Stimulated activated CD8-positive, alpha-beta memory T cell treated with anti-CD3 and anti-CD28 coated beads, Interleukin-15, amount 100 ng/mL, for 48 hours (primary cell): ENCODE measurements at places on chromosomes 6 and 20.

GRCh38 chr6:4961322-4962168, 42.3 kb downstream of the RPP40 start:
- DNase-seq: no peak

DNA sequence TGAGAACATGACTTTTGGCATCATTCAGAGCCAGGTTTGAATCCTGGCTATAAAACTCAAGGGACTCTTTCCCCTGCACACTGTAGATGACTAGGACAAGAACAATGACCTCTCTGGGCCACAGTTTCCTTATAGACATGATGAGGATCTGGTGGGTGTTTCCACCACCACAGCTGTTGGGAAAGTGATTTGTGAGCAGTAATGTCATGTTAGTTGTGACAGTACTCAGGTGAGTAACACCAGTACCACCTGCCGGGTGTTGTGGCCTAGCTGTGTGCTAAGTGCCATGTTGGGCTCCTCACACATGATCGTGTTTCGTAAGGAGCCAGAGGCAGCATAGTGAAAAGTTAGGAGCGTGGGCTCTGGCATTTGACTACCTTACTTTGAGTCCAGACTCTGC, 24.1 kb downstream of the HM13 start:
- DNase-seq: no peak

- no peak for DNase-seq
Measured at GRCh38 chr6:169909113-169909512, 157.7 kb downstream of the ERMARD start.

DNA sequence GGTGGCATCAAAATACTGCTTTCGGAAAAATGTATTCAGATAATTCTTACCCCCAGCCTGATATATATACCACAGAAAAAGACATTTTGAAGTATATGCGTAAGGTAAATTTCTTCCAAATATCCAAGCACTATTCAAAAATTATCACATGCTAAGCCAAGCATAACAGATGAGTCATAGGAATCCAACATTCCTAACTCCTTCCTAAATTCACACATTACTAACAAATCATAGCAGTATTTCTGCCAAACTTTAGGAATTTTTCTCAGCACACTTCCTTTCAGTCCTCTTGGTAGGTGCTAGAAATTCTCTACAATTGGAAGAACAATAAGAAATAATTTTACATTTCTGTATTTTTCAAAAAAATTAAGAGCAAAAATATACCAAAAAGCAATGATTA, 417.5 kb downstream of the EYS start:
- no peak for DNase-seq

DNA sequence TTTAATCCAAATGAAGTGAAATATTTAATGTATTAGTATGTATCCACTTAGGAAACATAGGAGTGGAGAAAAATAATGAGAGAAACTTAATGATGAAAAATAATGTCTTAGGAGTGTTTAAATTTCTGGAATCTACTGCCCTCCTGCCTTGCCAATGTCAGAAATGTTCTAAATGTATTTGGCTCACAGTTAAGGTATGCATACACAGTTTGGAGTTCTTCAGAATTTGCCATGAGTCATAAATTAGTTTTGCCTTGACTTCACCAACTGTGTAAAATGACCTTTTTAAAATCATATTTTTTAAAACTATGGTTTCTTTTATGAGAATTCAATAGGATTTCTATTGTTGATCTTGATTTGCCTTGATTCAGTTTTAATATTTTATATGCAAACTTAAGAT, 191.7 kb upstream of the HSF2 start:
- no peak for DNase-seq

DNA sequence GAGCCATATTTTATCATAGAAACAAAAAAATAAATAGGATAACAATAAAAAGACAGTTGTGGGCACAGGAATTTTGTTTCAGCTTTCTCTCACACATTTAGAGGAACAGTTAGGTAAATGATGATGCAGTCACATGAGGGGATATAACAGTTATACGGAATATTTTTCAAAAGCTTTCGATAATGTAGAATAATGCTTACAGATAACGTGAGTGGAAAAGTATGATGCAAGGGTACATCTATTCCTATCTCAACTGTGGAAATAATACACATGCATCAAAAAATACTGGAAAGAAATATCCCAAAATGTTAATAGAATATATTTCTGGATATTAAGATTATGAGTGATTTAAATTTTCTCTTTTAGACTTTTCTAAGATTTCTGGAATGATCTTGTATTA, 114.0 kb downstream of the AFG1L start:
- no peak for DNase-seq

DNA sequence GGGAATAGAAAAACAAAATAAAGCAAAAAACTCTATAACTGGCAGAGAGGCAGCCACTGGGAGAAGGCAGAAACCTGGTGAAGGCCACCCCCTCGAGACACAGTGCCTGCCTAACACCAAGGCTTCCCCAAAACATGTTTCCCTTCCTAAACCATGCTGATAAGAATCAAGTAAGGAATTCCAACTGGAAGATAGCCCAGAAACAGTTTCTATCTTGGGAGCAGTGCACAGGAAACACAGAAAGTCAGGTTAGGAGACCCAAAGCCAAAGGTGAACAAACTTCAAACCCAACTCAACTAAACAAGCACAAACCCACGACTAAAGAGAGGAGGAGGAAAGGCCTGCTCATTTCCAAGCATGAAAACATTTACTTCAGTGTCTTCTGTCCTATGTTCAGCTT, 433.7 kb upstream of the RGS17 start:
- no peak for DNase-seq

DNA sequence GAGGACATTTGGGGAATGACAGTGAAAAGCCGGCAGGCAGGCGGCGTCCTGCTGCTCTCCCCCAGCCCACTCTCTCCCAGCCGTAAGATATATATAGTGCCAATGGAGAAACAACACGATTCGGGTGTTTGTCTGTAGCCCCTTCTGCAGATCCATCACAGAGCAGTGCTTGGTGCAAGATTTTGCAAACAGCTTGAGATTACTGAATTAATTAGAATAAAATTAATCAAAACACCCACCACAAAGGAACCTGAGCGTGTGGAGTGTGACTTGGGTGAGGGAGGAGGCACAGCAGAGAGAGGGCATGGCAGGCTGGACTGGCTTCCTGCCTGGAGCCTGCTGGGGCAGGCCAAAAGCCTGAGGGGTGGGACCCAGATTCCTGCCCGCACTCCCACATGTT, 28.8 kb upstream of the CCDC167 start:
- DNase-seq: no peak

- no peak for DNase-seq
Measured at GRCh38 chr6:115729036-115729435, 331.7 kb downstream of the FRK start.

GRCh38 chr6:121890307-121890910, 455.0 kb downstream of the GJA1 start:
- DNase-seq: no peak

GRCh38 chr20:47551222-47551621, 49.5 kb downstream of the NCOA3 start:
- no peak for DNase-seq

DNA sequence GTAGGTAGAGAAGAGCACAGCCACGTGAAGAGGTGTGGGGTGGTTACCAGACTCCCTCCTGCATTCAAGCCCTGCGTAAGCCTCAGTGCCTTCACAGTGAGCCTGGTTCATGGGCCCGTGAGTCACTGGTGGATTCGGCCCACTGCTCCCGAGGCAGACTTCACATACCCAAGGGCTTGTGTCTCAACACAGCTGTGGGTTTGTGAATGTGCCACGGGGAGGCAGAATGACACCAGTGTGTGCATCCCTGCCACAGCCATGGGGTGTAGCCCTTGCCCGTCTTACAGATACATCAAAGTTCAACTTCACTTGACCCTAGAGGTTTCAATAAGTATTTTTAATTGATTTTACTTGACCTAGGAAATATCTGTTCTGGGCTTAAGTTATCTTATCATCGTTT, 108.5 kb downstream of the MAP3K4 start:
- no peak for DNase-seq

DNA sequence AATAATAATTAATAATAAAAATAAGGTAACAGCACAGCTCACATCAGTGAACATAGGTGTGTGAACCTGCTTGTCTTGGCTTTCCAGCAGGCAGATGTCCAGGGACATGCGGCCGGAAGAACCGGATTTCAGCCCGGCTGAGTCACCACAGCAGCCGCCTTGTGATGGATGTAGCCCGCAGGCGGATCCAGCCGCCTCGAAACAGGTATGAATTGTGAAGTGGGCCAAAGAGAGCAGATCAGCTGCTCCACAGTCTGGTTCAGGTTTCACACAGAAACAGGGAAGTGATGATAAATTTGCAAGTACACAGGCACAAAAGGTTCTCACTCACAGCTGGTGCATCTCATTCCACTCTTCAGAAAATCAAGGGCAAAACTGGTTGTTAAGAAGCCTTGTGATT, 55.1 kb downstream of the ID4 start:
- DNase-seq: no peak
